Astrocyte (in vitro differentiated cells and primary cell): ENCODE measurements at places on chromosomes 6 and 20. TPM values are rescaled to one million over a fixed set of nuclear protein-coding genes. Genes with fewer than 3 reads are reported as not detected.

DNA sequence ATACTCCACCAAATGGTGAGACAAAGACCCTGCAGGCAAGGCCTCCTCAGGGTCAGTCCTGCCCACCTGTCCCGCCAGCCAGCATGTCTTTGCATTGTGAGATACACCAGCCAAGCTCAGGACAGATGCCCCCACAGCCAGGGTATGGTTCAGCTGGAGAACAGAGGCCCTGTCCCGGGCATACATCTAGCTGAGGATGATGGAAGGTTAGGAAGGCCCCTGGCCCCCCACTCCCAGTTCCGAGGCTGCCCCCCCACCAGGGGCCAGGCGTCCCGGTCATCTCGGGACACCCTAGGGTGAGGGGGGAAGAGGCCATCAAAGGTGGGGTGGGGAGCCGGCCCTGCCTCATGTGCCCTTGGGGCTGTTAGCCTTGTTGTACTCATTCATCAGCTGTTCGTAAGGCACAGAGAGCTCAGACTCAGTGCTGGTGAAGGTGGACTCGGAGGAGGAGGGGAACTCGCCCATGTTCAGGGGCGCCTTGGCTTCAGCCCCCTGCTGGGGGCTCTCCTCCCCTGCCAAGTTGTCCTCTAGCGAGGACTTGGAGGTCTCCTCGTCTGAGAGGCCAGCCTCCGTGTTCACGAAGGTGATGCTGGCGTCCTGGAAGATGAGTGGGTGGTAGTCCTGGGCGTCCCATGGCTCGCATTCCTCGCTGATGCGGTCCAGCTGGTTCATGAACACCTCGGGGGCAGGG lies 38.6 kb downstream of the KCNK5 start:
- H3K4me1 ChIP-seq = no peaks in the 10 kb centered on the region
- H3K36me3 ChIP-seq = no peaks in the 10 kb centered on the region
- no peak overlapping the region for H3K4me3 ChIP-seq
- no peak overlapping the region for H3K27ac ChIP-seq
- no peaks in the 10 kb centered on the region for H3K27me3 ChIP-seq
- DNase-seq = no peak

- DNase-seq = no peak
- H3K4me1 ChIP-seq = no peaks in the 10 kb centered on the region
- no peak overlapping the region for H3K4me3 ChIP-seq
- peaks cover 3% of the 10 kb centered on the region for H3K27me3 ChIP-seq
Observed at GRCh38 chr6:90315354-90315950, 18.8 kb upstream of the BACH2 start.

DNA sequence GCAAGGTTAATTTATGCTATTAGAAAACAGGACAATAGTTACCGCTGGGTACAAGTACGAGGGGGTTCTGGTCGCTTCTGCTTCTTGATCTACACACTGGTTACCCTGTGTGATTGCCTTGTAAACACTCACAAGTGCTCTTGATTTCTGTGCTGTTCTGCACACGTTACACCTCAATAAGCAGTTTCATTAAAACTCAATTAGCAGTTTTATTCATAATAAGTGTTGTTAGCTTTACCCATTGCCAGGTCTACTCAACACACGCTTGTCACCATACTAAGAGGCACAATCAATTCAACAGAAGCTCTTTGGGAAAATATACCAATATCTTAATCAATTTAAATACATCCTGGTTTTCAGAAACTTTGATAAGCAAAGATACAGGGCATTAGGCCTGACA lies 20.4 kb downstream of the BMP7 start:
- no peak for DNase-seq
- no peak overlapping the region for H3K4me3 ChIP-seq
- peaks cover 3% of the 10 kb centered on the region for H3K27me3 ChIP-seq
- peaks cover 2% of the 10 kb centered on the region for H3K4me1 ChIP-seq

GRCh38 chr20:15772826-15773225 lies 800.4 kb downstream of the KIF16B start:
- no peaks in the 10 kb centered on the region for H3K4me1 ChIP-seq
- no peaks in the 10 kb centered on the region for H3K36me3 ChIP-seq
- no peaks in the 10 kb centered on the region for H3K27me3 ChIP-seq
- no peak overlapping the region for H3K4me3 ChIP-seq

DNA sequence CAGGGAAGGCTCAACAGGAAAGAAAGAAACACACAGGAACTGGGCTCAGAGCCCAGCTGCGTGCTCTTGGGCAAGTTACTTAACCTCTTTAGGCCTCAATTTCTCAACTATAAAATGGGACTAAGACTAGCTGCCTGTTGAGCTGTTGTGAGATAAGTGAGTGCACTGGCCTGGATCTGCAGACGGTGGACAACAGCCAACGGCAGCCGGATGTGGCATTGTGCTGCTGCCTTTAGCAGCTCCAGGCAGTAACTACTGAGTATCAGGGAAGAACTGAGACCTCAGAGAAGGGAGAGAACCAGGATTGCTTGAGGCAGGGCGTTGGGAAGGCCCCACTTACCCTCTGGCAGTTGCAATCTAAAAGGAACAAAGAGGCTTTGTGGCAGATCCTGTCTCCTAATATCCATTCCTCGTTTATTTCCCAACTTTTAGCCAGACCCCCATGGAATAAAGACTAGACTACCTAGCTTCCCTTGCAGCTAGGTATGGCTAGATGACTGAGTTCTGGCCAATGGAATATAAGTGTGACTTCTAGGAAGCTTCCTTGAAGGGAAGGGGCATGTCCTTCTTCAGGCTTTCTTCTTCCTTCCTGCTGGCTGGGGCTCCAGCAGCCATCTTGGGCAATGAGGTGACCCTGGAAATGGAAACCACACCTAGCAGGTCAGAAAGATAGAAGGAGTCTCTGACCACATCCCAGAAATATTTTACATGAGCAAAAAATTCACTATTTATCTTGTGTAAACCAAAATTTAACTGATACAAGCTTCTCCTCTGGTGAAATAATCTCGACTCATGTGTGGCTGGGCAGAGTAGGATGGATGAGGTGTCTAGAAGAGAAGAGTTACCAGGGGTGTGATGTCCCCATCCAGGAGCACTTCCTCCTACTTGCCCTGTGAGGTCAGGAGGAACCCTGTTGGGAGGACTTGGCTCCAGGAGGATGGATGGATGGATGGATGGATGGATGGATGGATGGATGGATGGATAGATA lies 67.6 kb downstream of the MRPL14 start:
- H3K36me3 ChIP-seq = no peaks in the 10 kb centered on the region
- peak; percentile 91 for DNase-seq
- no peak overlapping the region for H3K4me3 ChIP-seq
- peak overlapping the region; percentile 93 for H3K27ac ChIP-seq

- no peak for DNase-seq
- H3K4me3 ChIP-seq = no peak overlapping the region
- no peaks in the 10 kb centered on the region for H3K36me3 ChIP-seq
- no peak overlapping the region for H3K27ac ChIP-seq
- H3K4me1 ChIP-seq = peaks cover 43% of the 10 kb centered on the region
- no peaks in the 10 kb centered on the region for H3K27me3 ChIP-seq
Observed at GRCh38 chr6:129681913-129682205, 28.1 kb downstream of the ARHGAP18 start.

DNA sequence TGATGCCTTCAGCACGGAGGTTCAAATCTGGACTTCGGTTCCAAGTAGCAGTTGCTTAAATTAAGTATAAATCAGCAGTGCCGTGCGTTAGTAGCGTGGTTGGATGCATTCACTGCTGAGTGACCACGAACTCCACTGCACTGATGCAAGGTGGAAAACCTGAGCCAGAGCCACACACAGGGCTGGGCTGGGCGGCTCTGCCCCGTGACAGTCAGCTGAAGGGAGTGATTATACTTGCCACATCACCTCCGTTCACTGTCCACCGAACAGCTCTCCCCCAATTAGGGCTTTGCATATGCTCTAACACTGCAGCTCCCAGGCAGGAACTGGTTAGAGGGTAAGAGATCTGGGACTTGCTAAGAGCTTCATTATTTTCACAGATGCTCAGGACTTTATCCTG lies 22.2 kb downstream of the PPP1R3G start:
- H3K4me3 ChIP-seq = no peak overlapping the region
- no peaks in the 10 kb centered on the region for H3K27me3 ChIP-seq
- no peak for DNase-seq
- H3K4me1 ChIP-seq = no peaks in the 10 kb centered on the region

GRCh38 chr20:1125277-1125676 lies 6.9 kb downstream of the PSMF1 start:
- no peak overlapping the region for H3K27ac ChIP-seq
- H3K4me3 ChIP-seq = no peak overlapping the region
- H3K36me3 ChIP-seq = peaks cover 19% of the 10 kb centered on the region
- DNase-seq = no peak
- H3K4me1 ChIP-seq = no peaks in the 10 kb centered on the region

GRCh38 chr6:135811644-135812526 lies 39.6 kb upstream of the PDE7B start:
- H3K4me1 ChIP-seq = peaks cover 4% of the 10 kb centered on the region
- H3K4me3 ChIP-seq = no peak overlapping the region
- no peaks in the 10 kb centered on the region for H3K36me3 ChIP-seq
- DNase-seq = peak; percentile 56
- no peaks in the 10 kb centered on the region for H3K27me3 ChIP-seq
- H3K27ac ChIP-seq = no peak overlapping the region

DNA sequence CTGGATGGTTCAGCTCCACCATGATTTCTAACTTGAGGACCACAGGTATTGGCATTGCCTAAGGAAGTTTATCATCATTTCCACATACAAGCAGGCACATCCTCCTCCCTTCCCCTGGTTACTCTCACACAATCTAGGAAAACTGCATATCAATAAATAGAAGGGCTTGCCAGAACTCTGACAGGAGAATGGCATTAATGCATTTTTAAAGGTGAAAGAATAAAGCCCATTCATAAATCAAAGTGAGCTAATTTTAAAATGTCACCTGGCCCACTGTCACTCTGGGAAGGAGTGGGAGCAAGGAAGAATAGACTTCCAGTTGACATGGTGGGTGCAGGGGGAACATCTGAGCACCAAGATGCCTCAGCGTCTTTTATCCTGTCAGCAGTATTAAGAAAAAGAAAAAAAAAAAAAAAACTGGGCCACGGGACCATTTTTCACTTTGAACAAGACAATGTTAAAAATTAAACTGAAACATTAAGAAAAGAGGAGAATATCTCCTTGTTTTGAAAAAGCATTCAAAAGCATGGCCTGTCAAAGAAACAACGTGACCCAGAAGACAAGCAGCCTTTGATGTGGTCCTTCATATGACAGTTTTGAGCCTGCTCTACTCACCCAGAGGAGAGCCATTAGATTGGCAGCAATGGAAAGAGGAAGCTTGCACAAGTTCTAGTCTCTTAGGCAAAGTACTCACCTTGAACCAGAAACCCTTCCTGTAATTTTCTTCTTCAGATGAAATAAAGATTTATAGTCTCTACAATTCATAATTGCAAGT lies 39.3 kb upstream of the SMLR1 start:
- no peaks in the 10 kb centered on the region for H3K36me3 ChIP-seq
- H3K4me1 ChIP-seq = no peaks in the 10 kb centered on the region
- H3K4me3 ChIP-seq = no peak overlapping the region
- no peak for DNase-seq
- no peaks in the 10 kb centered on the region for H3K27me3 ChIP-seq

DNA sequence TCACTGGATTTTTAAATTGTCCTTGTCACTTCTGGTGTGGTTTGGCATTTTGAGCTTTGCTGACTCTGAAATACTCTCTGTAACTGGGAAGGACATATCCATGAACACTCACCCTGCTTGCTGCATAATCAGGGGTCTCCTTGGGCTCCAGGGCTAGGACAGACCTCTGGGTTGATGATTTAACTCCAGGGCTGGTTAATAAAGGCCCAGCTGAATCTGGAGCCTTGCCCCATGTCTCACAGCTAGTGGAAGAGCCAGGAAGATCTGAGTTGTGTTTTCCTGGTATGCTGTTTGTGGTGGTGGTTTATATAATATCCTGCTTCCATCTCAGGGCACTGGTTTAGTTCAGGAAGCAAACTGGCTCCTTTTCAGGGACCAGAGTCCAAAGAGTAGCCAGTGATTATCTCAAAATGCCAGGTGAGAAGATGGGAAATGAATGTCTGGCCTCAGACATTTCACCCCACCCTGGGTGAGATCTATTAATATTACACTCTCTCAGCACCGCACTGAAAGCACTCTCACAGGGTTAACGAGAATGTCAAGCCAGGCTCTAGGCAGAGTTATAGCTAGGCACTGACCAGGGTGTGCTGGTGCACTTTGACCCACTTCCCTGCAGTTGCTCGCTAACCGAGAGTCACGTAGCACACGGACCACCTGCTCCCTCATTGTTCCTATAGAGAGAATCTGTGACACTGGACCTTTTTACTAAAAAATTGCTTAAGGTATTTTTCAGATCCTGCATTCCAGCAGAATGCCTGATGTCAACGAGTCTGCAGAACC lies 90.1 kb upstream of the SLC22A16 start:
- H3K4me1 ChIP-seq = no peaks in the 10 kb centered on the region
- no peak overlapping the region for H3K4me3 ChIP-seq
- no peaks in the 10 kb centered on the region for H3K36me3 ChIP-seq
- H3K27me3 ChIP-seq = no peaks in the 10 kb centered on the region
- peak; percentile 34 for DNase-seq

DNA sequence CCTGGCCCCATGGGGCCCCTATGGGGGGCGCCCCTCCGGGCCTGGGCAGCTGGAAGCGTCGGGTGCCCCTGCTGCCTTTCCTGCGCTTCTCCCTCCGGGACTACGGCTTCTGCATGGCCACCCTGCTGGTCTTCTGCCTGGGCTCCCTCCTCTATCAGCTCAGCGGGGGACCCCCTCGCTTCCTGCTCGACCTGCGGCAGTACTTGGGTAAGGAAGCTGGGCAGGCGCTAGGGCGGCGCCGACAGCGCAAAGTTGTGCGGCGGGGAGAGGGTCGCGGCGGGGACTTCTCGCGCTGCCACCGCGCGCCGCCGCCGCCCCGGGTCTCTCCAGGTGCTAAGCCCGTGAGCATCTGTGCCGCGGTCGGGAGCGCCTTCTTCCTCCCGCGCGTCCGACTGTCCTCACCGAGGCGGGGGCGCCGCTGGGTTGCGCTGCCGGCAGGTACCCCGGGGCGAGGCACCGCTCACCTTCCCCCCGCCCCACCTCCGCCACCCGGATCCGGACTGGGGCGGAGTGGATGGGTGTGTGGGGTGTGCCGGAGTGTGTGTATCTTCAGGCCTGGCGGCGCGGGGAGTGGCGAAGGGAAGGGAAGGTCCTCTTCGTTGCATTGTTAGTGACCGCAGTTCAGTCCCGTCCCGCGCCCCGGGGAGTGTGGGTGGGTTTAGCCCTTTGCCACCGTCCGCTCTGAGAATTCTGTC lies 788 bp downstream of the UST start:
- peak overlapping the region; percentile 65 for H3K4me3 ChIP-seq
- no peaks in the 10 kb centered on the region for H3K27me3 ChIP-seq
- H3K27ac ChIP-seq = peak overlapping the region; percentile 64
- H3K4me1 ChIP-seq = peaks cover 14% of the 10 kb centered on the region
- no peaks in the 10 kb centered on the region for H3K36me3 ChIP-seq
- DNase-seq = peak; percentile 19

GRCh38 chr6:108574457-108575141 lies 13.9 kb downstream of the FOXO3 start:
- H3K4me1 ChIP-seq = peaks cover 11% of the 10 kb centered on the region
- H3K36me3 ChIP-seq = peaks cover 5% of the 10 kb centered on the region
- no peaks in the 10 kb centered on the region for H3K27me3 ChIP-seq
- H3K27ac ChIP-seq = no peak overlapping the region

- no peaks in the 10 kb centered on the region for H3K27me3 ChIP-seq
- no peak overlapping the region for H3K4me3 ChIP-seq
- H3K36me3 ChIP-seq = peaks cover 10% of the 10 kb centered on the region
Observed at GRCh38 chr20:17992847-17993513, 24.2 kb downstream of the MGME1 start.

GRCh38 chr20:47609001-47609400 lies 107.3 kb downstream of the NCOA3 start:
- H3K4me3 ChIP-seq = no peak overlapping the region
- H3K27ac ChIP-seq = no peak overlapping the region
- H3K4me1 ChIP-seq = peaks cover 12% of the 10 kb centered on the region
- no peaks in the 10 kb centered on the region for H3K27me3 ChIP-seq
- DNase-seq = no peak

Gene IL17F
- not detected in 2 replicates for total RNA-seq

Gene GGTLC1
- not detected in 2 replicates for total RNA-seq

Gene VNN1
- total RNA-seq = 0.07 TPM in 1 of 2 replicates, not detected in the other

Gene SERINC3
- total RNA-seq = 94.3 and 107 TPM in 2 replicates

Gene TCF15
- total RNA-seq = not detected in 2 replicates

Gene BPIFB1
- not detected in 2 replicates for total RNA-seq

Gene HCK
- 0.34 and 0.53 TPM in 2 replicates for total RNA-seq
